ENCODE measurements at places on chromosomes 7 and 10. TPM values are rescaled to one million over a fixed set of nuclear protein-coding genes. Genes with fewer than 3 reads are reported as not detected.

Gene BEND7
- total RNA-seq = not detected

DNA sequence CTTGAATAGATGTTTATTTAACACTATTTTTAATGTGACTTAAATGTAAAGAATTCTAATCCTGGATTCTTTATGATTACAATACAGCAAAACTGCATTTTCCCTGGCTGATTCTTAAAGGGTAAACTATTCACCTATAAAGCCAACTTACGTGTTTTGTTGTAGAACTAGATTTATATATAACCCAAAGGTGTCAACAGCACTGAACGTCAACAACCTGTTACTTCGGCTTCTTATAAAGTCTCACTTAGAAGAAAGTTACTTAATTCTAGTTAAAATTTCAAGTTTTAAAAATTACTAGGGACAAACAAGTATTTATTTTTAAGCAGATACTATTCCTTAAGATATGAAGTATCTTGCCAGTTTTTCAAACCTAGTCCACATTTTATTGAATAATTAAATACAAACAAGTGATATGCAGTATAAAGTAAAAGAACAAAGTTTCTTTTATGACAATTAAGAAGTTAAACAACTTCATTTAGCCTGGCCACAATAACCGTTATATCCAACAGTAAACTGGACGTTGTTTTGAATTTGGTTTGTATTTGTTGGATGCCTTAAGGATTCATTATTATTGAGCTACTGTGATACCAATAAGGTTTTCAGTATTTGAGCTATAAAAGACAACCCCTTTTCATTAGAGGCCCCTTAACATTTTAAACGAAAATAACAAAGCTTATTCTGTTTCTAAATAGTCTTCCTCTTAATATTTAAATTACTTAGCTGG, 83.1 kb downstream of the SNX10 start:
- peaks cover 31% of the 10 kb centered on the region for H3K27me3 ChIP-seq
- no peak overlapping the region for H3K4me3 ChIP-seq
- DNase-seq = no peak
- no peaks in the 10 kb centered on the region for H3K36me3 ChIP-seq
- H3K4me1 ChIP-seq = peaks cover 17% of the 10 kb centered on the region

DNA sequence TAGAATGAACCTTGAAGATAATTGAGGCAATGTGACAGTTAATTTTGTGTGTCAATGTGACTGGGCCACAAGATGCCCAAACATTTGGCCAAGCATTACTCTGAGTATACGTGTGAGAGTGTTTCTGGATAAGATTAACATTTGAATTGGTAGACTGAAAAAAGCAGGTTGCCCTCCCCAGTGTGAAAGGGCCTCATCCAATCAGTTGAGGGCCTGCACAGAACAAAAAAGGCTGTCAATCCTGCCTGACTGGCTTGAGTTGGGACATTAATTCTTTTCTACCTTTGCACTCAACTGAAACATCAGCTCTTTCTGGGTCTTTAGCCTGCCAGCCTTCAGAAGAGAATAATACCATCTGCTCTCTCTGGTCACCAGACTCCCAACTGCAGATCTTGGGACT, 56.6 kb upstream of the PDE1C start:
- H3K4me3 ChIP-seq = no peak overlapping the region
- no peak overlapping the region for H3K27ac ChIP-seq
- H3K4me1 ChIP-seq = no peaks in the 10 kb centered on the region
- no peak for DNase-seq

GRCh38 chr7:108324053-108325038, 131.9 kb downstream of the NRCAM start:
- H3K4me3 ChIP-seq = no peak overlapping the region
- no peaks in the 10 kb centered on the region for H3K4me1 ChIP-seq
- no peak for DNase-seq
- no peaks in the 10 kb centered on the region for H3K36me3 ChIP-seq
- no peak overlapping the region for H3K27ac ChIP-seq

DNA sequence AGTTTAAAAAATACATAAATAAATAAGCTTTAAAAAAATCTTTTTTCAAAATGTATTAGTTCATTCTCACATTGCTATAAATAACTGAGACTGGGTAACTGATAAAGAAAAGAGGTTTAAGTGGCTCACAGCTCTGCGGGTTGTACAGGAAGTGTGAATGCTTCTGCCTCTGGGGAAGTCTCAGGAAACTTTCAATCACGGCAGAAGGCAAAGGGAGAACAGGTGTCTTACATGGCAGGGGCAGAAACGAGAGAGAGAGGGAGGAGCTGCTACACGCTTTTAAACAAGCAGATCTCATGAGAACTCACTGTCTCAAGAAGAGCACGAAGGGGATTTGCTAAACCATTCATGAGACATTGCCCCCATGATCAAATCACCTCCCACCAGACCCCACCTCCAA, 114.6 kb downstream of the DNAJC1 start:
- no peaks in the 10 kb centered on the region for H3K27me3 ChIP-seq
- peaks cover 3% of the 10 kb centered on the region for H3K36me3 ChIP-seq
- no peak overlapping the region for H3K4me3 ChIP-seq
